ENCODE measurements at places on chromosomes 6 and 20.
A peak's percentile ranks its signal among the peaks of the same experiment; 100 is the strongest.

DNA sequence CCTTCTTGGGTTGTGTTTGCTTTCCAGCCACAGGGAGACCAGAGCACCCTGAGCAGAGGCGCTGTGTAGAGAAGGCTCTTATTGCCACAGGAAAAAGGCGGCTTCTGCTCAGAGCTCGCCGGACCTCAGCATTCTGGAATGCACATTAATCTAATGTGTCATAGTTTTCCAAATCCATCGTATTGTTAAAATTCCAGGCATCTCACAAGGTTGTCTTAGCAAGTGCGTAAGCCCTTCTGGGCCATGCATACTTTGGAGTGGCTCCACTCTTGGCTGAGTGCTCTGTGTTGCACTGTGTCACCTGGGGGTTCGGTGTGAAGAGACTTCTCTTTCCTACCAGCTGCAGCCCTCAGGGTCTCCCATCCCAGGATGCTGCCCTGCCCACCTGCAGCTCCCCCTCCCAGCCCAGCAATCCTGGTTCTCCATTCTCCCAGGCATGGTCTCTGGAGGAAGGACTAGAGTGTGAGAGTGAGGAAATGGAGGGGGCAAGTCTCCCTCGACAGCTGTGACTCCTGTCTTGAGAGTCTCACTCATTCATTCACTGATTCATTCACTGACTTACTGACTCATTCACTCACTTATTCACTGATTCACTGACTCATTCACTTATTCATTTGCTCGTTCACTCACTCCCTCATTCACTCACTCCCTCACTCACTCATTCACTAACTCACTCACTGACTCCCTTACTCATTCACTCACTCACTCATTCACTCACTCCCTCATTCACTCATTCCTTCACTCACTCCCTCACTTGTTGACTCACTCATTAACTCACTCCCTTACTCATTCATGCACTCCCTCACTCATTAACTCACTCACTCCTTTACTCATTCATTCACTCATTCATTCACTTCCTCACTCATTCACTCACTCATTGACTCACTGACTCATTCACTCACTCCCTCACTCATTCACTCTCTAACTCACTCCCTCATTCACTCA is 83.7 kb upstream of the MPC1 start:
- DNase-seq, result no peak

- no peak for DNase-seq
These were observed 108.6 kb downstream of the VIP start for GRCh38 chr6:152859225-152859624.

DNA sequence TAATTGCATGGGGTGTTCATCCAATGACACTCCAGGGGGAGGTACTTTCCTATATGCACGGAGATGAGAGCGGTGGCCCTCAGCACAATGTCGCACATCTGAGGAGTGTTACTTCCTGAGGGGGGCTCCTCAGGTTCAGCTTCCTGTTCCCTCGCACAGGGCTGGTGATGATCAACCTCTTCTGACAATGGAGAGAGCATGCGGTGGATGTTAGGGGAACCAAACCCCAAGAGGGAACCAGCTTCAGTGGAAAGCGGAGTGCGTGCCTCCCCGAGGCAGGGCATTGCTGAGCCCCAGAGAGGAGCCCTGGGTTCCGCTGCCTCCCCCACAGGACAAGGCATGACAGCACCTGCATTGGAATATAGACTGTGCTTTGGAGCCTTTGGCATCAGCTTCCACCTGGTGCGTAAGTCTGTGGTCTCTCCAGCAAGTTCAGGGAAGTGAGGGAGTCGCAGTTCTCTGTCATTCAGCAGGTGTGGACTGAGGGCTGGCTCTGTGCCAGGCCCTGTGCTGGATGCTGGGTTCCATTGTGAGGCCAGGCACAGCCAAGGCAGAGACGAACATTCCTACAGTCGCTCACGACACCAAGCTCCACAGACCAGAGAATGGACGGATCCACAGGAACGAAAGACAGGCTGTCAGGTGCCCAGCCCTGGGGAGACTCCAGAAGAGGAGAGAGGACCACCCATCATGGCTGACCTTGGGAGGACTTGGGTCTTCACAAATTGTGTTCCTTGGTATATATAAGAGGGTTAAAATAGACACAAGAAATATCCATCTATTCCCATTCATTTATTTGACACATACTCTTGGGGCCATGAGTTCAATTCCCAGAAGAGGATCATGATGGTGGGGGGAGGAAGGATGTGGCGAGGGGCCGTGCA is 3.9 kb upstream of the ZNF831 start:
- DNase-seq, result no peak

DNA sequence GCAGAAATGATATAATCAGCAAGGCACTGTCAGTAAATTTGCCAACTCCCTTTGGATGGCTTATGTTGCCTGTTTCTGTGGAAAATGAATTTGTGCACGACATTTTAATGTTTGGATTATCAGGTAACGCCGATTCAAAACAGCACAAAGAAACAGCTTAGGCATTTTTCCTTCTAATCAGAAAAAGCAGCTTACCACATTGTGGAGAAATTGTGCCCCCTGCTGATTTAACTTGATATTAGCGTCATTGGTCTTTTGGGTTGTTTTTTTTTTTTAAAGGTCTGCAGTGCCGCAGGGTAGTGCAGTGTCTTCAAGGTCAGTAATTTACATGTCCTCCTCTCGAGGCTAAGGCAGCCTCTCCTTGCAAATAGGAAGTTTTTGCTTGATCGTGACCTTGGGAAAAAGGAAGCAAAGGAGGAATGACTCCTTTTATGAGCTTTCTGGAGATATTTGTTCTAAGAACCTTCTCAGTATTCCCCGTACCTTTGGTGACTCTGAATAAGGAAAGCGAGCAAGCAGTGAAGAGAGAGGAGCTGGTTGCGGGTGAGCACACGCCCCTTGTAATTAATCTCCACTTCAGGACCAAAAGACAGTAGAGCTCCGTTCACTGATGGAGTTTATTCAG is 79.1 kb downstream of the ELOVL4 start:
- DNase-seq, result peak; percentile 91

DNA sequence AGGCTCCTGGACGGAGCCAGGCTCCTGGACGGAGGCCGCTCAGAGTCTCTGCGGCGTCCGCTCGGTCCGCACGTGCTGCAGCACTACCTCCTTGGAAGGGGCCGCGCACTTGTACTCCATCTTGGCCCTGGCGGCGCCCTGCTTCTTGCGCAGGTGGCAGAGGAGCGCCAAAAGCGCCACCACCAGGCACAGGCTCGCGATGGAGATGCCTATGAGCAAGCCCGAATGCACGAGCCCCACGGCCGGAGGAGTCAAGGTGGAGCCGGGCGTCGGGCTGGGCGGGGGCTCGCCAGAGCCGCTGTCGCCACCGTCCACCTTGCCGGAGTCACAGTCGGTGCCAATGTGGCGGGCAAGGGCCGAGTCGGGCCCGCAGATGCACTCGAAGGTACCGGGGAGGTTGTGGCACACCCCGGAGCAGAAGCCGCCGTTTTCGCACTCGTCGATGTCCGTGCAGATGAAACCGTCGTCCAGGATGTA is 1.7 kb downstream of the THBD start:
- no peak for DNase-seq

- DNase-seq, result no peak
These were observed 69.3 kb upstream of the SOX4 start for GRCh38 chr6:21524201-21524600.

DNA sequence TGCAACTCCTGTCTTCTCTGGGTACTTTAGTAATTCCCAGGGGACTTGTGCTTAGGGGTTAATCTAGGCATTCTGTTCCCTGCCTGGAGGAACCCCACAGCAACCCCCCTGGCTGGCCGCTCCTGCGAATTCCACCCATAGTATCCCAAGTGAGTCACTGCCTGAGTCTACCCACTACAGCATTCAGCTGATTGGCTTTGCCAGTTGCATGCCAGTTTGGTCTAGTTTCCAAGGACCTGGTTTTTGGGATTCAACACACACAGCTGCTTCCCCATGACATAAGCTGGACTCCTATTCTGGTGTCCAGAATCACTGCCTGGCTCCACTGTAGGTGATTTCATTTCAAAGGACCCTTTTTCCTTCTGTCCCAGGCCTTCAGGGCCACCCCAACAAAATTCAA is 40.3 kb downstream of the PLCG1 start:
- no peak for DNase-seq

DNA sequence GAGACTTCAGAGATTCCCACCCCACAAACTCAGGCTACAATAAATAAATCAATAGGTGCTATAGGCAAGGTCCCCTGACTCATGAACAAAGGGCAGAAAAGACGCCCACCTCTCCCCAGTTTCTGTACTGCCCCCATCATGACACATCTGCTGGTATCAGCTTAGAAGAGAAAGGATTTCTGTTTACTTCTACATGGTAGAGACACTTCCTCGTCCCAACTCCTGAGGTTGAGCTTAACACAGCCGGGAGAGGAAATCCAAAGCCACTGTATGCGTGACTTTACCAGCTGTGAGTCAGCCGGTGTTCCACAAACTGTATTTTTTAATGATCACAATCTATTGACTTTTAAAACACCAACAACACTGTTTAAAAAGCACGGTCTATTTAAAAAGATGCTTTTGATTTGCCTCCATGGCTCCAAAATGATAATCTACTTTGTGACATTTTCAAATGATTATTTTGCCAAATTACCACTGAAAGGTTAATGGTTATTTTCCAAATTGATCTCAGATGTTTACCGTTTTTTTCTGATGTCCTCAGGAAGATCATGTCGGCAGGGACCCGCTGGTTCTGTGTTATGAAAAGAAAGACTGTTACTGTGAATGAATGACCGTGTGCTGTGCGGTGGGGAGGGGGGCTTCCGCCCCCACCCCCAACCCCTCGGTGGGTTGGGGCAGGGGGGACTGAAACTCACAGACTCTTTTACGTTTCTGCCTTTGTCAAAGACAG is 72.5 kb downstream of the ATP9A start:
- DNase-seq, result no peak

DNA sequence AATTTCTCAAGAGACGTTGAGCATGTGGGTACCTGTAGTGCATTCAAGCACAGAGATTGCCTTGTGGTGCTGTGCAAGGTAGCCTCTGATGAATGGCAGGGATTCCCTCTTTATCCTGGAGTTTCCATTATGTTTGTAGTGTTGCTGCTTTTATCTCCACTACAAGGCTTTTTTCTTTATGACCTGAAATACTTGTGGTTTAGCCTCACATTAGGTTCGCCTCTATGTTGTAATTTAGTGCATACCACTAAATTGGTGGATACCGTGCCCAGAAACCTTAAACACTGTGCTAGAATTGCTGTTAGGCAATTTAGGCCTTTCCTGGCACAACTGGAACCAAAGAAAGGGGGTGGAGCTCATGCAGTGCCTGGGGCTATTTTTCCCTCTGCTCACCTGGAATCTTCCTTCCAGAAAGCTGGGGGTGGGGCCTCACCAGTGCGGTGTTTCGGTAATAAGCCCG is 76.8 kb downstream of the NCOA7 start:
- no peak for DNase-seq

GRCh38 chr6:42226161-42226611 is 8.5 kb upstream of the MRPS10 start:
- no peak for DNase-seq

DNA sequence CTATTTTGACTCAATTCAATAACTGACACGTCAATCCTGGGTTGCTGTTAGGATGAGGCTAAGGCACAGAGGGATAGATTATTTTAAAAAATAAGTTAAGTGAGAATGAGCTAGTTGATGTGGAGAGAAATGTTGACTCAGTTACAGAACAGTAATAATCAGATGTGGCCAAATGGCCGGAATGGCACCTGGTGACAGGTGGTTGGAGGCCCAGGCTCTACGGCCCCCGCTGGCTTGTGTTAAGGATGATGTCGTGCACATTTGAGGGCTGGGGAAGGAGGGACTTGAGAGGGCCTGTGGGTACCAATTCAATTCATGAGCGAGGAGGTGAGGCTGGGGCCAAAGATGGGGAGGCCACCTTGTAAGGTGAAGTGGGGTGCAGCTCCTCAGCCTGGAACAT is 31.7 kb downstream of the APCDD1L start:
- no peak for DNase-seq

- DNase-seq, result no peak
These were observed 62.4 kb downstream of the TTI1 start for GRCh38 chr20:37970856-37971245.

DNA sequence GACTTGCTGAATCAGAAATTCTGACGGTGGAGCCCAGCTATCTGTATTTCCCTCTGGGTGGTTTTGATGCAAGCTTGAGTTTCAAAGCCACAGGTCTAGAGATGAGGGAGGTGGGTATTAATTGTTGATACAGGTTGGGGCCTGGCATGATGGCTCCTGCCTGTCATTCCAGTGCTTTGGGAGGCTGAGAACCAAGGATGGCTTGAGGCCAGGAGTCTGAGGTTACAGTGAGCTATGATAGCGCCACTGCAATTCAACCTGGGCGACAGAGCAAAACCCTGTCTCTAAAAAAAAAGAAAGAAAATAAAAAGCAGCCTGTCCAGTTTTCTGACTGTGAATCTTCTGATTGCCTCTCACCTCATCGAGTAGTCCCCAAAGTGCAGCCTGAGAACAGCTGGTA is 184.8 kb upstream of the SASH1 start:
- DNase-seq, result no peak

DNA sequence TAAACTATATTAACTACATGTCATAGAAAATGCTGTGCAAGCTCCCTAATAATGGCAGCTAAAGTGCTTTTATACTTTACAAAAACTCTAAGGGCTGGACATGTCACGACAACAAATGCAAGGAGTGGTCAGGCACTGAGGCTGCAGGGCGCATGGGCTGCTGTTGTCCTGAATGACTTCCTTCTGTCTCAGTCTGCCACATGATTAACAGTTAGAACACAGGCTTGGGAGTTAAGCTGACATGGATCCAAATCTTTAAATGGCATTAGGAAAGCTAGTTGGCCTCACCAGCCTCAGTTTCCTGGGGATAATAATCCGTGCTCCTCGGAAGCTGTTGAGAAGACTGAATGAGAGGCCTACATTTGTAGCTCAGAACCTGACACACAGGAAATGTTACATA is 57.4 kb downstream of the PREP start:
- no peak for DNase-seq

- no peak for DNase-seq
These were observed 15.3 kb downstream of the TNFAIP3 start for GRCh38 chr6:137882225-137882961.

GRCh38 chr6:42263165-42263728 is 45.6 kb upstream of the MRPS10 start:
- DNase-seq, result no peak

- DNase-seq, result no peak
These were observed 14.3 kb upstream of the EPM2A start for GRCh38 chr6:145749632-145750031.

- DNase-seq, result no peak
These were observed 556.2 kb downstream of the CBLN4 start for GRCh38 chr20:55449091-55449490.

DNA sequence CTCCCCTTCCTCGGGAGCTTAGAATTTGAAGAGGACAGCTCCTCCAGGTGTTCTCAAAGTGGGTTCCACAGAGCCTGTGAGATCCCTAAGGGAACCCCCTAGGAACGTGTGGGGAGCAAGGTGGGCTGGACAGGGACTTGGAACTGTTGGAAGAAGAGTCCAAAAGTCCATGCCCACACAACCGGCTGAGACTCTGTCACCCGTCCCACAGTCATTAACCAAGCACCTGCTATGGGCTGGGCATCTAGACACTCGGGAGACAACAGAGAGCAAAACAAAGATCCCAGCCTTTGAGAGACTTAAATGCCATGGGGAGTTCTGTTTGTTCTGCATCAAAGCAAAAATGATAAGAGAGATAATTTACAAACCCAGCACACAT is 51.9 kb upstream of the SAYSD1 start:
- DNase-seq, result no peak
